Right ventricle myocardium superior (tissue), 1 donor: ENCODE measurements at places on chromosomes 6 and 20. TPM values are rescaled to one million over a fixed set of nuclear protein-coding genes. Genes with fewer than 3 reads are reported as not detected.

GRCh38 chr6:150684714-150685459, 85.2 kb downstream of the PLEKHG1 start:
- no peak for DNase-seq

DNA sequence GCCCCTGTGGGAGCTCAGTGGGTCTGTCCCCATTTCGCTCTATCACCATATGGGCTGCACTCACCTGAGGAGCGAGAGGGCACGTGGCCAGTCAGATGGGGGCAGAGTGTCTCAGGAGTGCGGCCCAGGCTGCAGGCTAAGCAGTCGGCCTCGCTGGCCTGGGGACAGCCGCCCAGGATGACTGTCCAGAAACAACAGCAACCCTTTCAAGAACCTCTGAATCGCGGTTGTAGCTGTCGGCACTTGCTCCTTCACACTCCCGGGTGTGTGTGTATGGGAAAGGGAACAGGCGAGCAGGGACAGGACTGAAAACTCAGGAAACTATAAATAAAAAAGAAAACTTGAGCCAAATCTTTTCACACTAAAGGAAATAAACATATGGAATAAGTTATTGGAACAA, 63.1 kb downstream of the TFAP2A start:
- no peak for DNase-seq

GRCh38 chr6:18209539-18210197, 54.4 kb downstream of the KDM1B start:
- DNase-seq: no peak

DNA sequence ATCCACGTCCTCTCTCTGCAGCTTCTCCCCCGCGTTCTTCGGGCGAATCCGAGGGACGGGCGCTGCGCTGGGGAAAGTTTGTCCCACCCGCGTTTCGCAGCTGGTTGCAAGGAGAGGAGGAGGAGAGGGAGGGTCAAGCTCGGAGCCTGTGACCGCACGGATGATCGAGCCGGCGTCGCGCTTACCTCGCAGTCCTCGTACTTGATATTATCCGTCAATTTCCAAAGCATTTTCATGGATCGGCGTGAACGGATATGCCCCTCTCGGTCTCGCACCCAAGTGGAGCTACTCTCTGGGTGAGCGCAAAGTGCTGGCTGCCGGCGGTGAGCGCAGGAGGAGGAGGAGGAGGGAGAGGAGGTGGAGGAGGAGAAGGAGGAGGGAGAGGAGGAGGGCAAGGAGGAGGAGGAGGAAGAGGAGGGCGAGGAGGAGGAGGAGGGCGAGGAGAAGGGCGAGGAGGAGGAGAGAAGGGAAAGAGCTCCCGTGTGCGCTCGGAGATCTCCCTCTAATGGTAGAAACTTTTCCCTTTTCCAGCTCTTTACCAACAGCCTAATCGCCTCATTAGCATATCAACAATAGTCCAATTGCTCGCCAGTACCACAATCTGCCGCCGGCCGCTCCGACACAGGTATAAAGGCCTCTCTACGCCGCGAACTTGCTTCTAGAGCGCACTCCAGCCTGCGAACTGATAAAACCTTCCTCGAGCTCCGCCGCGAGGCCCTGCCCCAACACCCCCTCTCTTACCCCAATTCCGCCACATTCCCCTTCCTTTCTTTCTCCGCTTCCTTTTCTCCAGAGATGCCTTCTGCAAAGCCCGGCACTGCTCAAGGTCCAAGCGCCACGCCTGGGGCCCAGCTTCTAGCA, at the start of gene TFAP2A:
Gene TFAP2A, minus strand, starts transcription at position 319 of the 861 bp plus-strand sequence. Its CDS starts 83 bp downstream, at position 236.
- DNase-seq: no peak

- DNase-seq: no peak
Observed at GRCh38 chr6:18242062-18242851, 22.1 kb downstream of the DEK start.

GRCh38 chr6:11194356-11195218, 37.9 kb downstream of the NEDD9 start:
- DNase-seq: no peak

DNA sequence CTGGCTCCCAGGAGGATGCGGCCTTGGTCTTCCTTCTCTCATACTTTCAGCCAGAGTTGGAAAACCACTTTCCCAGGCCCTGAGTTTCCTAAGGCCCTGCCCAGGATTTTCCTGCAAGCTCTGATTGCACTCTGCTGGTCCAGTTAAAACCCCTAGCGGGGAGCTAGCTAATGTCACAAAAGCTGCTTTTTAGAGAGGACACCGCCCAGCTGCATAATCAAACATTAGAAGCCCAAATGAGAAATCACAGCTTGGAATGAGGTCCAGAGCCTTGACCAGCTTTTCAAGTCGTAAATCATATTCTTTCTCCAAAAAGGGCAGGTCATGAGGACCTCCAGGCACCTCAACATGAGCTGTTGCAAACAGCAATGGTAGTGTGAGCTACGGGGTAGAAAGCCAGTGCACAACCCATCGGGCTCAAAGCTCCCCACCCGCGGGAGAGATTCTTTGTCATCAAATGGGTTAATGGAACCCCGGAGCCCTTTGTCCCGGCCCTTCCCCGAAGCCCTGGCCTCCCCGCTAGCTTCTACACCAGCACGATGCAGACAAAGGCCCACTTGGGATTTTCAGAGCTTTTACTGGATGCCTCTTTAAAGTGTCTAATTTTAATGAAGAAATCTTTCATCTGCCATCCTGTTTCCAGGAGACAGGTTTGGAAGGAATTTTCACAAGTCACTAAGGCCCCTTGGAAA, 134.0 kb downstream of the SCML4 start:
- no peak for DNase-seq

DNA sequence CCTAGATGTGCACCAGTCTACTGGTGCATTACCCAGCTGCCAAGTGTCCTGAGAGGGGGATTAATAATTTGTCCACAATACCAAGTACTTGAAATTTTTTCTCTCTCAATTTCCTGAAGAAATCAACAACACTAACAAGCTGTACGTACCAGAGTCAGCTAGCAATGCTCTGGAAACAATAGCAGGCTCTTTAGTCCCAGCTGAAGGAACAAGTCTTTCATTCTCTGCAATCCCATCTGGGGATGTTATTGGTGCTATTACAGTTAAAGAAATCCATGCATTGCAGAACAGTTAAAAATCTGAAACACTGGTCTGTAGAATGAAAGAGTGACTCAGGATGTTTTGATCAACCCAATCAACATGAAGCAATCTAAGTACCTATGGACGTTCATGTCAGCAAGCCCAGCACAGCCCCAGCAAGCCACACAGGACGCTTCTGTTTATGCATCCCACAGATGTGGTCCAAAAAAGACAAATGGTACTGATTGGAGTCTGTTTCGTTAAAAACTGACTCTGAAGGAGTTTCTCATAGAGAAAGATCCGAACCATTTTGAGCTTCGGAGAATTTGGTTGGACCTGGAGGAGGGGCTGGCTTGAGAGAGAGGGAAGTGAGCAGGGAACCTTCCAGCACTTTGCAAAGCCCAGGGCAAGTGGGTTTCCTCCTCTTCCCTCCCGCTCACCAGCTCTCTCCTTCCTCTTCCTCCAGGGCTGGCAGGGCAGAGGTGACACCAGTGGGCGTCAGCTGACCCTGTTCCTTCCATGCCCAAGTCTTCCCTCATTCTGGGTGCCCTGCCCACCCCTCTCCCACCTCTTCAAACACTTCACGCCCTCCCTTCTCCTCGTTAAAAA, 11.9 kb downstream of the PRR18 start:
- no peak for DNase-seq

GRCh38 chr6:126042001-126042419, 55.7 kb downstream of the TRMT11 start:
- DNase-seq: no peak

GRCh38 chr6:37406726-37407341, 26.2 kb upstream of the CMTR1 start:
- no peak for DNase-seq

GRCh38 chr6:15580326-15580725, 82.5 kb downstream of the DTNBP1 start:
- no peak for DNase-seq

- no peak for DNase-seq
Observed at GRCh38 chr6:31569861-31570536, 2.1 kb upstream of the LTA start.

- no peak for DNase-seq
Observed at GRCh38 chr6:38088829-38089228, 269.3 kb downstream of the ZFAND3 start.

DNA sequence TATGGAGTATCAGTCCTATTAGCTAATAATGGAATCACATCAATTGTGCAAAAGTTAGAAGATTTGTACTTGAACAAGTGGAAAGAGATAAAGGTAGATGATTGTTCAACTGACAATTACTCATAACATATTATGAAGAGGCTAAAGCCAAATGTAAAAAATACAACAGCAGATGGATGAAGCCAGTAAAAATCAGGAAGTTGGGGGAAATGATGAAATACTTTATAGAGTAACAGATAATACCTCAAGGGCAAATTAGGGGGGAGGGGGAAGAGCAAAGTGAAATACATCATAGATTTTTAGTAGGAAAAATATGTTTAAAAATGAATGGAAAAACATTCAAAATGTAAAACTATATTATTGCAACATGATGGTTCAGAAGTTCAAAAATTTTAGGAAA, 114.0 kb downstream of the PDSS2 start:
- no peak for DNase-seq

GRCh38 chr6:137870308-137870644, 3.2 kb downstream of the TNFAIP3 start:
- DNase-seq: no peak

- no peak for DNase-seq
Observed at GRCh38 chr6:37555040-37555781, 55.5 kb upstream of the CCDC167 start.

GRCh38 chr20:17836303-17836861, 132.2 kb downstream of the SNX5 start:
- DNase-seq: peak; percentile 88

BPI gene
- total RNA-seq: 0.11 TPM

CST9L gene
- total RNA-seq: not detected

CGA gene
- total RNA-seq: not detected

ADAT2 gene
- 1.4 TPM for total RNA-seq

RSPH3 gene
- 9.5 TPM for total RNA-seq

DYNLT2 gene
- total RNA-seq: 0.75 TPM

DEFB124 gene
- total RNA-seq: not detected

MCCD1 gene
- total RNA-seq: not detected

CRISP3 gene
- total RNA-seq: not detected
